ENCODE measurements at places on chromosomes 4 and X.

GRCh38 chr4:100489305-100489704 is 28.5 kb downstream of the EMCN start:
- DNase-seq = no peak

DNA sequence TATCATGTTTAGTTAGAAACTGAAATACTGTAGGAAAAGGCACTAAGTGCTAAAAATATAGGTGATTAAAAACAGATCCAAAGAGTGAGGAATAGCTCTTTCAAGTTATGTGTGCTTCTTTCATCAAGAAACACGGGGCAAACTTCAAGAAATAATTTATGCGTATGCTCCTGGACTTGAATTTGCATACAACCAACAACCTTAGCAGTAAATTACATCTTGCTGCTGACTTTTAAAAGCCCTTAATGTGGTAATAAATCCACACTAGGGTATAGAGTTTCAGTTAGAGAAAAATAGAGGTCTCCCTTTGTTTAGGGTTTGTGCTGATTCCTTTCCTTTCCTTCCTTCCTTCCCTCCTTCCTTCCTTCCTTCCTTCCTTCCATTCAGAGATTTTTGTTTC is 94.5 kb upstream of the GC start:
- no peak for DNase-seq

DNA sequence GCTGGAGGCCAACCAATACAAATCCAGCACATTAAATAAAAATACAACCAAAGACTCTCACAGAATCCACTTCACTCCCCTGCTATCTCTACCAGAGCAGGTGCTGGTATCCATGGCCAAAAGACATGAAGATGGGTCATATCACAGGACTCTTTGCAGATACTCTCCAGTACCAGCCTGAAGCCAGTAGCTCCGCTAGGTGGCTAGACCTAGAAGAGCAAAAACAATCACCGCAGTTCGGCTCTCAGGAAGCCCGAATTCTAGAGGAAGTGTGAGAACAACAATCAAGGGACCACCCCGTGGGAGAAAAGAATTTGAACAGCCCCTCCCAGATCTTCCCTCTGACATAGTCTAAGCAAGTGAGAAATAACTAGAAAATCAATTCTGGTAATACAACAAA is 20.2 kb downstream of the CLIC2 start:
- no peak for DNase-seq

GRCh38 chrX:2974961-2975360 is 31.4 kb upstream of the ARSH start:
- no peak for DNase-seq

DNA sequence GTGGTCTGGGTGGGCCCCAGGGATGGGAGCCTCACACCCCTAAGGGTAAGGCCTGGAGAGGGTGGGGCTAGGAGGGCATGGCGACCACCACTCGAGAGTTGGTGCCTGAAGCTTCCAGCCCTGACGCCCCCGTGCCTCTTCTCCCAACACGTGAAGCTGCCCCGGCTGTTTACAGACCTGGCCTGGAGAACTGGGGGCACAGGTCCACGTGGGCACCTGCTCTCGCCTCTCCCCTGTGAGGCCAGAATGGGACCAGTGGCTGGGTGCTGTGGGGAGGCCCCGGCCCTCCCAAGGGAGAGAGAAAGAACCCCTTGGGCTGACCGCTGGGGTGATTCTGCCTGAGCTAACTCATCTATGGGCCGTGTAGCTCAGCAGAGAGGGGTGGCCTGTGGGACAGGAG is 15.5 kb downstream of the NAT8L start:
- DNase-seq = no peak

- no peak for DNase-seq
Observed at GRCh38 chr4:183333983-183334382, 11.8 kb upstream of the CLDN24 start.

- no peak for DNase-seq
Observed at GRCh38 chr4:16544251-16544721, 318.0 kb upstream of the TAPT1 start.

GRCh38 chrX:108299101-108299591 is 139.1 kb downstream of the COL4A6 start:
- DNase-seq = no peak

- DNase-seq = no peak
Observed at GRCh38 chr4:123485601-123486000, 89.0 kb downstream of the SPRY1 start.

DNA sequence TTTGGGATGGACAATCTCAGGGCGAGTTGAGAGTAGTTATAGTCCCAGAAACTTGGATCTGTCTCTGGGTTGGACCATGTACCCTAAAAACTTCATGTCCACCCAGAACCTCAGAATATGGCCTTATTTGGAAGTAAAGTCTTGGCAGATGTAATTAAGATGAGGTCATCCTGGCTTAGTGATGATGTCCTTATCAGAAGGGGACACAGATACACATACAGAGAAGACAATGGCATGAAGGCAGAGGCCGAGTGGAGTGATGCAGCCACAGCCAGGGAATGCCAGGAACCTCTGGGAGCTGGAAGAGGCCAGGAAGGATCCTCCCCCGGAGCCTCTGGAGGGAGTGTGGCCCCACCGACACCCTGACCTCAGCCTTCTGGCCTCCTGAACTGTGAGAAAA is 61.2 kb upstream of the STX18 start:
- DNase-seq = no peak

- no peak for DNase-seq
Observed at GRCh38 chrX:40076750-40077575, 20.8 kb downstream of the BCOR start.

DNA sequence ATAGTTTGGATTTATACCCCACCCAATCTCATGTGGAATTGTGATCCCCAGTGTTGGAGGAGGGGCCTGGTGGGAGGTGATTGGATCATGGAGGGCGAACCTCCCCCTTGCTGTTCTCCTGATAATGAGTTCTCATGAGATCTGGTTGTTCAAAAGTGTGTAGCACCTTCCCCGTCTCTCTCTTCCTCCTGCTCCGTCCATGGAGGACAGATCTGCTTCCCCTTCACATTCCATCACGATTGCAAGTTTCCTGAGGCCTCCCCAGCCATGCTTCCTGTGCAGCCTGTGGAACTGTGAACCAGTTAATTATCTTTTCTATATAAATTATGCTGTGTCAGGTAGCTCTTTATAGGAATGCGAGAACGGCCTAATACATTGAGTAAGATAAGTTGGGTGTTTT is 518.8 kb upstream of the LCORL start:
- no peak for DNase-seq
